Psoas muscle (tissue), 8 donors: ENCODE measurements at places on chromosomes 5 and 9. TPM values are rescaled to one million over a fixed set of nuclear protein-coding genes. Genes with fewer than 3 reads are reported as not detected.

DNA sequence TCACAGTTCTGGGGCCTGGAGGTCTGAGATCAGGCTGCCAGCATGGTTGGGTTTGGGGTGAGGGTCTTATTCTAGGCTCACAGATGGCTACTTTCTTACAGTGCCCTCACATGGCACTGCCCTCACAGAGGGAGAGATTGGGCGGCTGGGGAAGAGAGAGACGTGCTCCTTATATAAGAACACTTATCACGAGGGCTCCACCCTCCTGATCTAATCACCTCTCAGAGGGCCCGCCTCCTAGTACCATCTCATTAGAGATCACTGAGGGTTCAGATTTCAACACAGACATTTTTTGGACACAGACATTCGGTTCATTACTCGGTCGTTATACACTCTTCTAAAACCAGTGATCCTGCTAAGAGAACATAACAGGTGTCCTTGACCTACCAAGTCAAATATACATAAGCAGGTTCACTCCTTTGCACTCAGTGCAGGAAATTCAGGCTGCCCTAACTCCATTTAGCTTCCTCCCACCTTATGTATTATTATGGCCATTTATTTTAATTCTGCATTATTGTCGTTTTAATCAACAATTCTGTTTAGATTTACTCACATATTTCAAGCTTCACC is 121.7 kb downstream of the ICE1 start:
- no peak for DNase-seq

Gene ROR2
- 0.11 TPM for total RNA-seq

Gene TTC33
- 28.7 TPM for total RNA-seq

Gene IQGAP2
- total RNA-seq = 1.5 TPM

- DNase-seq = no peak
These were observed 65.6 kb upstream of the CD180 start for GRCh38 chr5:67262206-67262605.

DNA sequence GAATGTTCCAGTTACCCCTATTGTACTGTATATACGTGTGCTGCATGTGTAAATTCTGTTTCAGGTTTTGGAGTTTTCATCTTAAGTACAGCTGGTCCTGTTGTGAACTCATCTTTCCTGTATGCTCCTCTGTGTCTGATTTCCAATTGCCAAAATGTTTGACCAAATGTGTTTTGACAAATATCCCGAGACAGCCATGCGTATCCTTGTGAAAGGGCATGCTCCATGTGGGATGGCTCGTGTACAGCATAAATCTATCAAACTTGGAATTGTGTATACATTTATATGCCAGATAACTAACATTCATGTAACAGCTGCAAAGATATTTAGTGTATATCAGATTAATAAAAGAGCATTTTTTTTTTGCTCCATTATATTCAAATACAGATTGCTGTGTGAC is 69.5 kb upstream of the IQGAP2 start:
- no peak for DNase-seq
